ENCODE measurements at places on chromosomes 7 and 10.

- no peak for DNase-seq
Observed at GRCh38 chr10:110022716-110023504, 15.1 kb downstream of the ADD3 start.

- no peak for DNase-seq
Observed at GRCh38 chr7:112362053-112362650, 88.1 kb upstream of the IFRD1 start.

DNA sequence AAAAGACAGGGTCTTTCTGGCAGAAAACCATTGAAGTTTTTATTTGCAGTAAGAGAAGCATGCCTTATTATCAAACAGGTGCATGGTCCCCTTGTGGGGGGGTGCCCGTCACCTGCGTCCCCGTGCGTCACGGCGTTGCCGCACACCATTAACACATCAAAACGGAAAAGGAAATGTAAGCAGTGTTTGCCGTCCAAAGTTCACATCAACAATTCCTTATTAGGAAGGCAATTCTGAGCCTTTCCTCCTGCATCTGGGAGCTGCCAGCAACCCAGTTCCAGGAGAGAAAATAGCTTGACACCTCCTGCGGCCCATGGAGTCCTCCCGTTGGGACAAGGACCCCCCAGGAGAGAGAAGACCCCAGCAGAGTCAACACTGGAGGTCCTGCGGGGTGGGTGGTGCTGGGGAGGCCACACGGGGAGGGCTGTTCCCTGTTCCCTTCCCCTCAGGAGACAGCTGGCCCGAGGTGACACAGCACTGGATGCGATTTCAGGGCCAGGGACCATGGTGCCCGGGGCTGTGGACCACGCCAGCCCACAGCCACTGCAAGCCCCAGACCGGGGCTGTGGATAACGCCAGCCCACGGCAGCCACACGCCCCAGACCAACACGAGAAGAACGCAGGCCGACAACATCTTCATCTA lies 39.5 kb downstream of the DIP2C start:
- no peak for DNase-seq

DNA sequence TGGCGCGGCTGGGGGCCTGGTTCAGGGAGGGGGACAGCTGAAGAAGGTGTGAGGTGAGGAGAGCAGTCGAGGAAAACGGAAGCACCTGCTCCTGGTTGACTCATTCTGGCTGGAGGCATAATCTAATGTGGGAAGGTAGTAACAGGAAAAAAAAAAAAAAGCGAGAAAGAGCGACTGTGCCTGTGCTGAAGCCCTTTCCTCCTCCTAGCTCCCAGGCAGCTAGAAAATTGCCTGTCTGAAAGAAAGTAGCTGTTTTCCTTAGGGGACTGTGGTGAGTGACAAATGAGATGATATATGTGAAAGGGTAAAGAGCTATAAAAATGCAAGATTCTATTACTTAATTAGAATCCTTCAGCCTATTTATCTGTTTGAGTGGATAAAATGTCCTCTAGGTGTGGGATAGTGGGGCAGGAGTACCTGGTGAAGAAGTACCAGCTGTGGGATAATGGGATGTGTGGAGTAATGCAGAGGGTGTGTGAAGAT lies 4.9 kb upstream of the MEST start:
- no peak for DNase-seq

GRCh38 chr7:30894866-30895605 lies 16.6 kb upstream of the AQP1 start:
- no peak for DNase-seq
